GM23338 (cell line): ENCODE measurements at places on chromosomes 1 and 21. TPM values are rescaled to one million over a fixed set of nuclear protein-coding genes. Genes with fewer than 3 reads are reported as not detected.

DNA sequence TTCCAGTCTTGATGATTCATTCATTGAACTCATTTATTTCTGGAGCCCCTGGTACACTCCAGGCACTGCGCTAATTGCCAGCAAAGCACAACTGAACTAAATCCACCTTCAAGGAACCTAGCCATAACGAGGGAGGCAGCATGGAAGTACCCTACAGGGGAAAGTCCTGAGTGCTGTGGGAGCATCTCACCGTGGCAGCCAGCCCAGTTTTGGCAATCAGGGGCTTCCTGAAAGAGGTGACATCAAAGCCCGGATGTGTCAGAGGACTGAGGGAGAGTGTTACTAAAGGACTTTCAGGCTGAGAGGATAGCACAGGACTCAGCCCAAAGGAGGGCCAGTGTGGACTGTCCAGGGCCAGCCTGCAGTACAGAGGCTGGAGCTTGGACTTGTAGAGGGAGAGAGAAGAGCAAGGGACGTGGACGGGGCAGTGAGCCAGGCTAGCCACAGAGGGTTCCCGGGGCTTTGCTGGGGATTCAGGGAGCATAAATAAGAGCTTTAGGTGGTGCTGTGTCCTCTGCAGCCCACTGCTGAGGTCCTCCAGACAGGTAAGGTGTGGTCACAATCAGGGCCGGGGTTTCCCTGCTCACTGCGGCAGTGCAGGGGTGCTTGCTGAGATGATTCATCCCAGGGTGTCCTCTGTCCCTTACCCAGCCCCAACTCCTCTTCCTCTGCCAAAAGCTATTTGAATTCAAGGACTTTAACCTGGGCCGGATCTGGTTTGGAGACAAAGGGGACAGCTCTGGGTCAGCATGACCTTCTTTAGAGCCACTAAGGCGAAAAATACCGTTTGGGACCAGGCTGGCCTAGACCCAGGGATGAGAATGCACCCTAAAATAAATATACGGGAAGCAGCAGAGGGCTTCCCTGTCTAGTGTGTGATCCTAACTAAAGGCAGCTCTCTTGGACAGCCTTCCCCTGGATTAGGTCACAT lies 128.3 kb downstream of the EDEM3 start:
- H3K4me3 ChIP-seq = no peak overlapping the region
- H3K4me1 ChIP-seq = no peaks in the 10 kb centered on the region; the same call in 1 of the 2 replicates
- no peak for DNase-seq

Gene S1PR1
- total RNA-seq = 4.1 and 5.2 TPM in 2 replicates

Gene ARHGAP30
- 0.19 TPM in 1 of 2 replicates, not detected in the other for total RNA-seq

Gene CALML6
- total RNA-seq = 0.82 and 0.87 TPM in 2 replicates

GRCh38 chr1:209866201-209866600 lies 38.4 kb downstream of the UTP25 start:
- no peak for DNase-seq
- H3K4me3 ChIP-seq = no peak overlapping the region
- H3K27ac ChIP-seq = no peak overlapping the region
- H3K4me1 ChIP-seq = peaks cover 34% of the 10 kb centered on the region

DNA sequence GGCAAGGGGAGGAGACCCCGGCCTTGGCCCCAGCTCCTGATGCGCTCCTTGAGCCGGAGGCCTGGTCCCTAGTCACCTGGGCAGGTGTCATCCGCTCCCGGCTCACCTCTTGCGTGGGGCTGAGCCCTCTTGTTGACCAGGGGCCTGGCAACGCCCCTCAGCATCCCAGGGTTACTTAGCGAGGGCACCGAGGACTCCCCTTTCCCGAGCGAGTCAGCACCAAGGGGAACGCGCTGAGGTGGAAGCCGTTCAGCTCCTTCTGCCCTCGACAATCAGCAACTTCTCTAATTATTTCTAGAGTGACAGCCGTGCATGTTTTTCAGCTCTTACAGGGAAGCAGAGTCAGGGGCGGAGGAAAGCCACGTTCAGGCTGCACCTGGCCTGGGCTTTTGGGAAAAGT lies 522 bp downstream of the SLC45A1 start:
- H3K27ac ChIP-seq = no peak overlapping the region
- no peak for DNase-seq
- peak overlapping the region; percentile 69 for H3K4me3 ChIP-seq
- H3K27me3 ChIP-seq = peaks cover 25% of the 10 kb centered on the region
- H3K36me3 ChIP-seq = no peaks in the 10 kb centered on the region

Gene PAFAH2
- total RNA-seq = 7.7 and 10.3 TPM in 2 replicates

Gene ETV3L
- not detected in 2 replicates for total RNA-seq

Gene CYP4Z1
- not detected in 2 replicates for total RNA-seq

DNA sequence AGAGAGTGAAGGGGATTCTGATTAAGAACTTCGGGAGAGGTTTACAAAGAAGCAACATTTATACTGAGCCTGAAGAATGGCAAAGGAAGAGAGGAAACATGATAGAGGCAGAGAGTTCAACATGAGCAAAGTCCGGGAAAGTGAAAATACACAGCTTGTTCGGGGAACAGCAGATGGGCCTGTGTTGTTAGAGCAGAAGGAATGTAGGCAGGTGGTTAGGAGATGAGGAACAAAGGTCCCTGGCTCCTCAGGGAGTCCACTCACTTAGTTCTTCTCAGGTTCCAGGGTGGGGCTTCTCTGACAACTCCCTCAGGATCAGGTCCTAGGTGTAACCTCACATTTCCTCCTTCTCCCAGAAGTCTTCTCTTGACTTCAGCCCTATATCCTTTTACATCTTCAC lies 5.1 kb upstream of the ZNF326 start:
- H3K36me3 ChIP-seq = no peaks in the 10 kb centered on the region
- no peak overlapping the region for H3K27ac ChIP-seq
- peaks cover 5% of the 10 kb centered on the region; the same call in 1 of the 2 replicates for H3K4me1 ChIP-seq
- H3K27me3 ChIP-seq = no peaks in the 10 kb centered on the region

DNA sequence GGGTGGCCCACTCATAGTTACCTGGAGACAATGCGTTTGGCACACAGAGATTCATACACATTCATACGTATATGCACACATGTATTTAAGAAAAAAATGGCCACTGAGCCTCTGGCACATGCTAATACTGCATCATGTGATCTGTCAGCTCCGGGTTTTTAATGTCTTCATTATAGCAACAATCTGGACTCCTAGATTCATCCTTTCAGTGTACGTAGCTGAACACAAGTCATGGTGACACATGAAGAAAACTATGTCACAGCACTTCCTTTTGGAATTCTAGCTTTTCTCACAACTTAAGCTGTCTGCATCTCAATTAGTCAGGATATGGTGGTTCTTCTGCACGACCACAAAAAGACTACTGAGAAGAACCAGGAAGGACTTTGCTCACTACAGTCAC lies 24.7 kb downstream of the HSF2BP start:
- no peaks in the 10 kb centered on the region for H3K27me3 ChIP-seq
- H3K4me1 ChIP-seq = no peaks in the 10 kb centered on the region
- no peak for DNase-seq

DNA sequence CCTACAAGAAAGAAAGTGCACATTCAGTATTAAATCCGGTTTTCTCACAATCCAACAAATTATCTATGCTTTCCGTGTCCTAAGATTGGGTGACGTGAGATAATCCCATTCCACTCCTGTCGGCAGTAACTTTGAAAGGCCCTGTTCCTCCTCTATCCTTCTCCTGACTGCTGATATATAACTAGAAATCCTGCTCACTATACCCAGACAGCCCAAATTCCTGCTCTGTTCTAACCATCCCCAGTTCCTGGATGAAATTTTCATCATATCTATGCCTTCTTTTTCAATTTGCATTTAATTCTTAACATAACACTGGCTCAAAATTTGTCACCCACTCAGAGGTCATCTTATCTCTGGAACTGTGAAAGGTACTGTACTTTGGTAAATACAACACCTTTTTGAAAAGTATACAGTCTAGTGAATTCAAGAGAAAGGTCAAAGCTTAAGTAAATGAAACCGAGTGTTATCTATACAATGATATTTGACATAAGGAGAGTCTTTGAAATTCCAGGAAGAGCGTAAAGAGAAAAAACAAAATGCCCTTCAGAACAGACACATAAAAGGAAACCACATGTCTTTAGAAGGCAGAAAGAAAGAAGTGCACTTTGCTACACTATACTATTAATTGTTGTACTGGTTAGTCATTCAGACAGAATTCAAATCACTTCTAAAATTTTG lies 200.5 kb upstream of the NEGR1 start:
- H3K4me3 ChIP-seq = no peak overlapping the region
- no peaks in the 10 kb centered on the region for H3K4me1 ChIP-seq
- no peak overlapping the region for H3K27ac ChIP-seq
- no peak for DNase-seq
- no peaks in the 10 kb centered on the region for H3K36me3 ChIP-seq

GRCh38 chr1:192529811-192530210 lies 45.8 kb upstream of the RGS1 start:
- DNase-seq = no peak
- H3K27ac ChIP-seq = no peak overlapping the region
- H3K4me1 ChIP-seq = peaks cover 4% of the 10 kb centered on the region; the same call in 1 of the 2 replicates
- no peak overlapping the region for H3K4me3 ChIP-seq

Gene PADI3
- 0.58 and 0.80 TPM in 2 replicates for total RNA-seq
